ENCODE measurements at places on chromosomes 4 and X. TPM values are rescaled to one million over a fixed set of nuclear protein-coding genes. Genes with fewer than 3 reads are reported as not detected.

The HMGN5 gene
- 2.2 TPM for total RNA-seq

The EGFL6 gene
- total RNA-seq: not detected

The TIGD4 gene
- total RNA-seq: 0.13 TPM

The SPACA5B gene
- total RNA-seq: not detected

The FGFRL1 gene
- total RNA-seq: 15.7 TPM

The VCX gene
- total RNA-seq: not detected

The MAGED4 gene
- 2.0 TPM for total RNA-seq

The ARR3 gene
- not detected for total RNA-seq

The USP17L21 gene
- total RNA-seq: not detected

The ZNF732 gene
- total RNA-seq: 0.31 TPM

The CLDN34 gene
- total RNA-seq: not detected

The ZNF81 gene
- 4.5 TPM for total RNA-seq

The TRIM75 gene
- not detected for total RNA-seq

The BOD1L1 gene
- 34.6 TPM for total RNA-seq

The TBX22 gene
- not detected for total RNA-seq

The CT47A7 gene
- not detected for total RNA-seq

The DCAF12L2 gene
- not detected for total RNA-seq

The NDST3 gene
- total RNA-seq: not detected

The AFF2 gene
- 0.40 TPM for total RNA-seq

The NXF2B gene
- total RNA-seq: not detected

The COMMD8 gene
- total RNA-seq: 20.9 TPM

The UBQLN2 gene
- total RNA-seq: 6.1 TPM

The PPBP gene
- total RNA-seq: not detected

The RGN gene
- total RNA-seq: 7.3 TPM

The ACE2 gene
- 0.12 TPM for total RNA-seq

The EVC gene
- total RNA-seq: 39.4 TPM

The SPANXB1 gene
- total RNA-seq: not detected

The PPEF1 gene
- total RNA-seq: under 0.01 TPM

The SERTM2 gene
- total RNA-seq: not detected

The RASL11B gene
- total RNA-seq: not detected

The ASMT gene
- not detected for total RNA-seq

The SRPX gene
- 65.0 TPM for total RNA-seq

The C1QTNF7 gene
- total RNA-seq: 1.1 TPM

The KLHL8 gene
- total RNA-seq: 14.7 TPM

The CISD2 gene
- total RNA-seq: 34.4 TPM

The CITED1 gene
- total RNA-seq: not detected

The SOX3 gene
- total RNA-seq: not detected

The MAGEA2 gene
- not detected for total RNA-seq

The HGFAC gene
- not detected for total RNA-seq

The MAML3 gene
- 0.93 TPM for total RNA-seq

The APLN gene
- total RNA-seq: 9.2 TPM

The NDNF gene
- 0.25 TPM for total RNA-seq

The KIF4A gene
- 11.4 TPM for total RNA-seq

The CNKSR2 gene
- 2.9 TPM for total RNA-seq

The CSAG1 gene
- total RNA-seq: not detected

The STEEP1 gene
- total RNA-seq: 41.3 TPM

The CPZ gene
- total RNA-seq: 1.7 TPM

The RHOXF1 gene
- not detected for total RNA-seq

The COX18 gene
- 22.1 TPM for total RNA-seq

The CXCL9 gene
- total RNA-seq: not detected

The KLKB1 gene
- 0.26 TPM for total RNA-seq

The DCAF12L1 gene
- not detected for total RNA-seq

The C4orf36 gene
- 0.31 TPM for total RNA-seq

The FAM114A1 gene
- total RNA-seq: 446 TPM

The PABPC1L2A gene
- not detected for total RNA-seq

The MAGEC3 gene
- total RNA-seq: not detected

The CTAG1B gene
- not detected for total RNA-seq

The PGK1 gene
- 266 TPM for total RNA-seq

The GIMD1 gene
- total RNA-seq: not detected

The RRH gene
- total RNA-seq: not detected

Measured in aortic smooth muscle cell (primary cell).